ENCODE measurements at places on chromosomes 12 and 14.

DNA sequence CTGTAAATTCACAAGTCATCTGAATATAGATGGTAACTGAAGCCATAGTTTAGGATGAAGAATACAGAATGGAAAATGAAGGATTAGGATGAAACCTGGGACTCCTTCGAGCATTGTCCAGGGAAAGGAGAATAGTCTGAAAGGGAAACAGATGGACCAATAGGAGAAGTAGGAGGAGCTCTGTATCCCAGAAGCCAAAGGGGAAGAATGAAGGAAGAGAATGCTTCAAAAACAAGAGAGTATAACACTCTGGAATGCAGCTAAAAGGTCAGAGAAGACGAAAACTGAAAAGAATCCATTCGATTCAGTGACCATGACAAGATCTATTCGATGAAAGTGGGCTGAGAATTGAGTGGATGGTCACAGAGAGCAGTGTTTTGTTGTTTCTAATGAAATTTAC lies 1.0 kb downstream of the GMFB start:
- DNase-seq = no peak

DNA sequence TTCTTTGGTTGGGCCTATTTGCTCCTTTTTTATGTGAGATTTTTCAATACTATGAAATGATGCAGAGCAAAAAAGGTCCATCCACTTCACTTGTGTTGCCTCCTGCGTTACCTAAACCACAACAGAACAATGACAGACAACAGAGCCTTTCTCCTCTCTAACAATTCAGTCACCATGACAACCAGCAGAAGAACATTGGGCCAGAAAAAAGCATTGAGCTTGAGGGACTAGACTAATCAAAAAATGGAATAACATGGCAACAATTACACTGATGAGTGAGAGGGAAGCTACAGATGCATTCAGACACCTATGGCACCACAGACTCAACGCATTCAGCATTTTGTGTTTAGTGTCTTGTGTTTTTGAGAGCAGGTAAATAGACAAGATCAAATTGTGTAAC lies 44.6 kb upstream of the PTCSC3 start:
- no peak for DNase-seq

DNA sequence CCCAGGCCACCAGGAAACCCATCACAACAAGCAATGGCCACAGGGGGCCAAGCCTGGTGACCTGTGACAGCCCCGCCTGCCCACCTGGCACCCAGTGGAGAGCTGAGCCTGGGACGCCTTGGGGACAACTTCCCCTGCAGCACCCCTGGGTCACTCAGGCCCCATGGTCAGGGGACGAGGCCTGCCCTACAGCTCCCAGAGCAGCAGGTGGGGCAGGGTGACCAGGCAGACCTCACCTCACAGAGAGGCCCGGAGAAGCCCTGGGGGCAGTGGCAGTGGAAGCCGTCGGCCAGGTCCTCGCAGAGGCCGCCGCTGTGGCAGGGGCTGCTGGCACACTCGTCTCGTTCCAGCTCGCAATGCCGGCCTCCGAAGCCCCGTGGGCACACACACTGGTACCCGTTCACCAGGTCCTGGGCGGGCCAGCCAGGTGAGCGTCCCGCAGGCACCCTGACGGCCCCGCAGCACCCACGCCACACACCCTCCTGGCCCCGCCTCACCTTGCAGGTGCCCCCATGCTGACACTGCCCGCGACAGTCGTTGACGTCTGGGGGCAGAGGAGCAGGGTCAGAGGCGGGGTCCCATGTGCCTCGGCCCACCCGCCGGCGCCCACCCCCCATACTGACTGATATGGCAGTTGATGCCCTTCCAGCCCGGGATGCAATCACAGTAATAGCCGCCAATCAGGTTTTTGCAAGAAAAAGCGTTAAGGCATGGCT lies 18.1 kb downstream of the JAG2 start:
- DNase-seq = no peak

DNA sequence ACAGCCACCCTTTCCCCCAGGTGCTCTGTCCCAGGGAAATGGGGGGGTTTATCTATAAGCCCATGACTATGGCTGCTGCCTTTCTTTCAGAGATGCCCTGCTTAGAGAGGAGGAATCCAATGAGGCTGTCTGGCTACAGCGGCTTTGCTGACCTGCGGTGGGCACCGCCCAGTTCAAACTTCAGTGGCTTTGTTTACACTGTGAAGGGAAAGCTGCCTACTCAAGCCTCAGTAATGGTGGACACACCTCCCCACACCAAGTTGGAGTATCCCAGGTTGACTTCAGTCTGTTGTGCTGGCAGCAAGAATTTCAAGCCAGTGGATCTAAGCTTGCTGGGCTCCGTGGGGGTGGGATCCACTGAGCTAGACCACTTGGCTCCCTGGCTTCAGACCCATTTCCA lies 869.2 kb downstream of the SLC6A15 start:
- DNase-seq = no peak

DNA sequence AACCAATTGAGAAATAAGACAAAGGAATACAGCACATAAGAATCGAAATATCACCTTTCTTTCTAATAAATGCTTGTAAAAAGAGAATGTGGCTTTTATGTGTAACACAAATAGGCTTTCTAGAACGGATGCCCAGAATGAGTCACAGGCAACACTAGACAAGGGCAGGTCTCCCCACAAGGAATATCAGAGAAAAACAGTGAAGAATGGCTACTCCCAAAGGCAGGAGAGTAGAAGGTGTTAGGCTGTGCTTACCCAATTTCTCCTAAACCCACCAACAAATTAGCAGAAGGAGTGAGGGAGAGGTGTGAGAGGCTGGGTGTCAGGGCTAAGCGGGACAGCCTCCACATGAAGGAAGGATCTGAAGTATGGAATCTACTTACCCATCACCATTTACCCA lies 55.2 kb downstream of the GALNT4 start:
- no peak for DNase-seq

- no peak for DNase-seq
Measured at GRCh38 chr12:91920276-91920675, 225.4 kb downstream of the BTG1 start.

DNA sequence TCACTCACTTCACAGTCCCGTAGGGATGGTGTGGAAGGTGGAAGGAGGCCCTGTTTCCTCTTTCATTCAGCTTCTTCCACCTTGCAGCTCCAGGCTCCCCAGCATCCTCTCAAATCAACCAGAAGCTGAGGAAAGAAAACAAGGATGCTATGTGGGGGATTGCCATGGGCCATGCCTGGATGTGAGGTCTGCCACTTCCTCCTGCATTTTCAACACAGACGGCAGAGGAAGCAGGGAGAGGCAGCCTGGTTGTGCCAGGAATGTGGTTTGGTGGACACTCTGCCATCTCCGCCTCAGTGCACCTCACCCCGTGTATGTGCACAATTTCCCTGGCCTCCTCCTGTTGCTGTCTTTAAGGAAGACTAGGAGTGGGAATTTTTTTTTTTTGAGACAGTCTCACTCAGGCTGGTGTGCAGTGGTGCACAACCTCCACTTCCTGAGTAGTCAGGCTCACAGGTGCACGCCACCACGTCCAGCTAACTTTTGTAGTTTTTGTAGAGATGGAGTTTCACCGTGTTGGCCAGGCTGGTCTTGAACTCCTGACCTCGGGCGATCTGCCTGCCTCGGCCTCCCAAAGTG lies 99.2 kb downstream of the SLC15A4 start:
- no peak for DNase-seq

- DNase-seq = no peak
Measured at GRCh38 chr12:79217306-79217705, 352.7 kb downstream of the SYT1 start.

DNA sequence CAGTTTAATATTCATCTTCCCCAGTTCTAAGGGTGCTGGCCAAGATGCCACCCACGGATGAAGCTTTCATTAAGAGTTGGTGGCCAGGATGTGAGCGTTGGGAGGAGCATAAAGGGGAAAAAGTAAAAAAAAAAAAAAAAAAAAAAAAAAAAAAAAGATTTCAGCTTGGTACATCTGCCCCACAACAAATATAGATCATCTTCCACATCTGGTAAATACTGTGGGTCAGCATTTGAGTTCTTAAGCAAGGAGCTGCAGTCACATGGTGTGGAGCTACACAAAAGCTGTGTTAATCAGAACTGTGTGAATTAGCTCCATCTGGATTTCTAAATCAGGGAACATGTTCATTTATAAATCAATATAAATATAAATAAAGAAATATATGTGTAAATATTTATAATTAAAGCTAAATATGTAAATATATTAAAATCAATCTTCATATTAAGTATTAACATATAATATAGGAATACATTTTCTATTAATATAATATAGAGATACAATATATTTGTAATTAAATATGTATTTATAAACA lies 262.3 kb downstream of the NUAK1 start:
- DNase-seq = no peak

DNA sequence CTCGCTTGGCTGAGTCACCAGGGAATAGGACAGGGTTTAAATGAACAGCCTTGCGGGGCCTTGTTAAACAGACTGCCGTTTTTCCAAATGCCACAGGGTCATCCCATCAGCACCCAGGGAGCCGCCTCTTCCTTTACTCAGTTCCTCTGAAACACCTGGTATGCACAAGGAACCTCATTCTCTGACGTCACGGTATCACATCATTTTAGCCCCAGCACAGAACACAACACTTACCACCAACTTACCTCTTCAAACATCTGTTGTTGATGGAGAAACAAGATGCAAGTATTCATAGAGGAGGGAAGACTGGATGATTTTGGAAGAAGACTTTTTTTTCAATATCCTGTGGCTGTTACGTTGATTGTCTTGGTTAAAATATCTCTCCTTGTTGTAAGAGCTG lies 535.3 kb upstream of the TMEM132C start:
- DNase-seq = no peak

DNA sequence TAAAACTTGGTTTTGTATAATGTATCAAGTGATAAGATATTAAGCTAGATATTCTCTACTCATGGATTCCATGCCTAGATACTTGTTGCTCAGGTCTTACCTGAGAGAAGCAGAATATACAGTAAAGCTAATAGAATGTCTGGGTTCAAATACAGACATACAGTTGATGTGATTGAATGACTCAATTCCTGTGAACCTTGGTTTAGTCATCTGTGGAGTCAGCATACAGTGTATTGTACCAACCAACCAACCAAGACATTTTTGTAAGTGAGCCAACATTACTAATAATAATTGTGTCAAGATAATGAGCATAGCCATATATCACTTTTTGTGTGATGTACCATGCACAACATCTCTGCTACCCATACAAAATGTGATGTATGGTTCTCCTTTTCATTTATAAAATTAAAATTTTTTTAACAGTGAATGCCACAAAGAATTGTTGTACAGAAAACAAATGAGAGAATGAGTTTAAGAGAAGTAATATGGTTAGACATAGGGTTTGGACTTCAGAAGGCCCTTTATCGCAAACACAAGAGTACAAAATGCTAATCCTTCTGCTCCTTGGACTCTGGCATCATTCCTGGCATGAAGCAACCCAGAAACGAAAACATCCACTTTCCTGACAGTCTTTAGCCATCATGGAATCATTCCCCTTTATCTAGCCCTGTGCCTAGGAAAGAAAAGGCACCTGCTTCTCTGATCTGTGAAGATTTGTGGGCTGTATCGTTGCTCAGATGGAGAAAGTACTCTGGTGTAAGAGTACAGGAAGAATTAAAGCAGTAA lies 977.2 kb upstream of the USP15 start:
- no peak for DNase-seq

DNA sequence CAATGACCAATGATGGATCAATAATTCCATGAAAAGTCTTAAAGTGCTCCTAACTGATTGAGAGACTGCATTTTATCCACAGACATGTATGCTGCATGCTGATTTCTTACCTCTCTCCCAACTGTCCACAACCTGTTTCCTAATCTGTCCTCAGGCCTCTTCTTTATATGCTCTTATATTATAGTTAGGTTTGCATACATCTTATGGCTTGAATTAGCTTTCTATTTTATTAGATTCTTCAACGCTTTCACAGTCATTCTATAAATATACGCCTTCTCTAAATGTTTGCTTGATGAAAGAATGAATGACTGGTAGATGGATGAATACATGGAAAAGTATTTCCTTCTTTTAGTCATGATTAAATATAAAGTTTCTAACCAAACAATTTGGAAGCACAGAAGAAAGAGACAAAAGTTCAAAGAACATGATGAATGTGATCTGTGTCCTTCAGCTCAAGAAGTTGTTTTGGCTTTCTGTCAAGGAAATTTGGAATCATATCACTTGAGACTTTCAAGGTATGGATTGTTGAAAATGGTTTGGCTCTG lies 91.8 kb upstream of the NPAS3 start:
- DNase-seq = no peak

DNA sequence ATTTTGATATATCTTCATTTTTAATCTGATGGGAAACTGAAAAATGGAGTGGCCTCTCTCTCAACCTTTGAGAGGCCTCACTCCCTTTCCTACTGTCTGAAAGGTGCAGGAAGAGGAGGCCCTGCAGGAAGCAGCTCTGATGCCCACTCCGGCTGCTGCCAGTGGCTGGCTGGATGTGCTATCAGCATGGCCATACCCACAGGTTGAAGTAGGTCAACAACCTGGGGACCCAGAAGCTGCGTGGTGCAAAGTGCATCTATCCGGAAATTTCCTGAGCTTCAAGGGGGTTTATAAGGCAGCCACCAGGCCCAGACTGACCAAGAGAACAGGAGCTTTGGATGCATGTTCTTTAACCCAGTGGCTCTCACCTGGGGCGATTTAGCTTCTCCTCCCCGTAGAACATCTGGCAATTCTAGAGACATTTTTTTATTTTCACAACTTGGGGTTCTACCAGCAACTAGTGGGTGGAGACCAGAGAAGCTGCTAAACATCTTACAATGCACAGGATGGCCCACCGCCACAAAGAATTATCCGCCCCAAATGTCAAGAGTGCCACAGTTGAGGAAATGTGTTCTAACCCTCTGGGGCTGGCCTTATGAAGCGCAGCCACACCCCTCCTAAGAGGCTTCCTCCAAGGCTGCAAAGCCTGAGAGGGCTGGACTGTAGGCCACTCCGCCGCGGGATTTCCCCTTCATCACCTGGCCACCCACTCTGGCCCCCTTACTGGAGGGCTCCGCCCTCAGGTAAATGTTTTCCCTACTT lies 8.2 kb upstream of the BATF start:
- DNase-seq = no peak

GRCh38 chr14:47675466-47676314 lies at the start of gene MDGA2:
TSS of gene MDGA2 (minus strand) at chr14:47675605.
- DNase-seq = no peak

DNA sequence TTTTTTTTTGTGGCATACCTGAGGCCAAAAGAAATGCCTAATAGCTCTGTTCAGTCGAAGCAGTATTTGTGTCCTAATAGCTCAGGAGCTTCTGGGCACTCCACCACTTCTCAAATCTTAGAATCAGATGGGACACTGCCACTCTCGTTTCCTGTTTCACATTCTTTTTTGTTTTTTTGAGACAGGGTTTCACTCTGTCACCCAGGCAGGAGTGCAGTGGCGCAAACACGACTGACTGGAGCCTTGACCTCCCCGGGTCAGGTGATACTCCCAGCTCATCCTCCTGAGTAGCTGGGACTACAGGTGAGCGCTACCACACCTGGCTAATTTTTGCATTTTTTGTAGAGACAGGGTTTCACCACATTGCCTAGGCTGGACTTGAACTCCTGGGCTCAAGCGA lies 52.7 kb downstream of the SPPL3 start:
- DNase-seq = no peak

Data from BJ (cell line).